Skeletal muscle cell (primary cell): ENCODE measurements at places on chromosomes 1 and 21.

- DNase-seq, result no peak
These were observed 860 bp downstream of the SDC3 start for GRCh38 chr1:30907481-30908315.

- no peak for DNase-seq
These were observed 10.6 kb downstream of the COL16A1 start for GRCh38 chr1:31693231-31693630.

DNA sequence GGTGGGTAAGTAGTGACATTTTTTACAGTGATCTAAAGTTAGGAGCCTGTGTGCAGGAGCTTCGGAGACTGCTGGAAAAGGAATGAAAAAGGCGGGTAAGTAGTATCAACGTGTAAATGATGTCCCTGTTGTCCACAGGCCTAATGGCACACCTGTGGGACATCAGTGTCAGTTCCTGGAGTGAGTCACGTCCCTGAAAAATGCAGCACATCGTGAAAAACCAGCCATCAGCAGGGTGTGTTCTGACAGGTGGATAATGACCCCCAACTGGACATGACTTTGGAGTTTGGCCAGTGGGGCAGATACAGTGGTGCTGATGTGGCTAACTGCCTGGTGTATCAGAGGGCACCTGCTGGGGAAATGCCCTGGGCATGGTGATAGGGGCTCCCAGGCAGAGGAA, 12.0 kb upstream of the PRDM15 start:
- no peak for DNase-seq

GRCh38 chr1:9253004-9253403, 18.4 kb downstream of the H6PD start:
- no peak for DNase-seq

DNA sequence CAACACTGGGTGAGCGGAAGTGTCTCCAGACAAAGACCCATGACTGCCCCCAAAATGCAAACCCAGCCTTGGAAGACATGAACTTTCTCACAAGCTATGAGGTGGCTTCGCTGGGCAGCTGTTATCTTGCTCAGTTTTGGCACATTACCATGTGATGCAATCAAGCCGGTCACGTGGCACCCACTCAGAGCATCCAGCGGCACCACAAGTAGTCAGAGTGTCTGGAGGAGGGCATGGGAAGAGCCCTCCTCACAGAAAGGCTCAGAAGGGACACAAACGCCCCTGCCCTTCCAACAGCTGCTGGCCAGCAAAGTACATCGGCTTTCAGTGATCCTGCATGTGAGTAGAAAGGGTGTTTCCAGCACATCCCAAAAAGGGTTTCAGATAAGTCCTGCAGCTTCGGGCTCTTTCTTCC, 145.5 kb upstream of the IRF2BP2 start:
- peak; percentile 71 for DNase-seq

DNA sequence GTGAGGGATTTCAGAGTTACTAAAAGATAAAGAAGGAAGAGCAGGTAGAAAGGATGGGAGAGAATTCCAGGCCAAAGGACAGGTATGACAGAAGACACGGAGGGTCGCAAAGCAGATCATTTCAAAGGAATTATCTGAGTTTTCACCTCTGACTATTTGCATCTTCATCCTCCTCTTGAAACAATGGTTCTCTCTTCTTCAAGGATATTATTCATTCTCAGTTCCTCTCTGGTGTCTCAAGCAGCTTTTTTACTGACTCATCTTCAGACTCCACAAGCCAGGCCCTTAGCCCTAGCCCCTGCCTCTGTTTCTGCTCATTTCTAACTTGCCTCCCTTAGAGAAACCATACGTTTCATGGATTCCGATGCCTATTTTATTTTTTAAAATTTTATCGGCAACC, 15.0 kb downstream of the DDX59 start:
- DNase-seq, result no peak

- DNase-seq, result no peak
These were observed 56.9 kb downstream of the TRABD2B start for GRCh38 chr1:47940326-47940725.

DNA sequence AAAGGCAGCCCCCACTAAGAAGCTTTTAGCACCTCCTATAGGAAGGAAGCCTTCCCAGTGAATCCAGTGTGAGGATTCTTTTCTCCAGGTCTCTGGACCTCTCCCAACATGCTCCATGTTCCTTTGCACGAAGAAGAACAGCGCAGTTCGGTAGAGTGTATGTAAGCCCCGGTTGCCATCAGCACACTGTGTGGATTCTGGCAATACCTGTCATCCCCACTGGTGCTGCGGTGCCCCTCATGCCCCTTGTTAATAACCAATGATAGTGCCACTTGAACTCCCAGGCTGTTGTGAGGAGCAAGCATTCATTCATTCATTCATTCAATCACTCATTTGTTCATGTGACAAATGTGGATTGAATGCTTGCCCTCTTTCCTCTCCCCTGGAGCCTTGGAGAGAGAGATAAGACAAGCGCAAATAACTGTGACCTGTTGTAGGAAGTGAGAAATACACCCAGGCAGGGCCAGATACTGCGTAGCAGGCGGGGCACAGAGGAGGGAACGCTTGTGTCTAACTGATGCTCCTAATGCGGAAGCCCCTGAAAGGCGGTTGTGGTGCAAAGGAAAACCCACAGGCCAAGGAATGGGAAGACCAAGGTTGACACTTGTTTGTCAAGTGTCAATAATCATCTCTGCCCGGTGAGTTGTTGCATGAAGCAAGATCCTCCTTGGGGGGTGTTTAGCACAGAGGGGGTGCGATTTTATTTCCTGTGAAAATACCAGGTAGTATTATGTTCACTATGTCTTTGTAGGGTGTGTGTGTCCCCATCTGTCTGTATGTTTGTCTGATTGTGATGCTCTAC, 9.8 kb downstream of the LGR6 start:
- no peak for DNase-seq

GRCh38 chr1:175665616-175666015, 77.8 kb downstream of the TNR start:
- DNase-seq, result no peak

DNA sequence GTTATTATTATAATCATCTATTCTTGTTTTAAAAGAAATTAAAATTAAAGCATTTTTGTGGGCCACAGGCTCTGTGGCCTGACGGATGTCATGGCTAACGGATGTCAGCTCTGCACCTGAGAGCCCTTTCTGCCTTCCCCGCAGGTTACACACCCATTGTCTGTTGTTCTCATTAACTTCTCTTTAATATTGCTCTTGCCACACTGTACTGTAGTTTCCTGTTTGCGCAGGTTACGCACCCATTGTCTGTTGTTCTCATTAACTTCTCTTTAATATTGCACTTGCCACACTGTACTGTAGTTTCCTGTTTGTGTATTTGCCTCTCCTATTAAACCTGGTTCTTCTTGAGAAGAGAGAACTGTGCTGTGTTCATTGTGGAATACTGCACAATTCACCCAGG, 294.4 kb upstream of the PLXNA2 start:
- no peak for DNase-seq

GRCh38 chr1:175591083-175591743, 152.2 kb downstream of the TNR start:
- no peak for DNase-seq

DNA sequence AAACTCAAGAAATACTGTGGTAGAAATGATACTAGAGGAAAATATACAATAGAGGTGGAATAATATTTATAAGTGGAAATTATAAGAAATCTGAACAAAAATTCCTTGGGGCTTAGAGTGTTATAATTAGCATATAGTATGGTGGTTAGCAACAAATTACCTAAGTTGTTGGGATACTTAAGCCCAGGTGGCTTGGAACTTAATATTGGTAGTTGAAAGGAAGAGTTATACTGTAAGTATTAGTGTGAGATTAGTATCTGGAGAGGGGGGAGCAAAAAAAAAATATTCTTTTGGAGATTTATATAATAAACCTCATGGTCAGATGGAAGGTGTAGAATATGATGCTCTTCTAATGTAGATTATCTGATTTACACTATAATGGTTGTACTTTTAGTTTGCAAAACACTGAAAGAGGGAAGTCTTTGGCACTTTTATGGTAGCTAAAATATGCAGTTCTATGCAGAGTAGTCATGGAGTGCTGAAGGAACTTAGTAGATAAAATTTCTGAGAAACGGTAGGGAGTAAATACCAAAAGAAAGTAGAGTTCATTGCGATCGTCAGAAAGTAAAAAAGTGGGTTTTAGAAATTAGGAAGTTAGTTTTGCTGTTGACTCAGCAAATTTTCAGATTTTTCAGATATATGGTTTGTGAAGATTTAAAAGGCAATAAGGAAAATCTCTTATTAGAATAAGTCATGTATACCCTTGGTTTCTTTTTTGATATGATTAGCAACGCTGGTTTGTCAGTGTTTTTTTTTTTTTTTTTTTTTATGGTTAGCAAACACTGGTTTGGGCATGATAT, 45.7 kb downstream of the MTF2 start:
- no peak for DNase-seq

DNA sequence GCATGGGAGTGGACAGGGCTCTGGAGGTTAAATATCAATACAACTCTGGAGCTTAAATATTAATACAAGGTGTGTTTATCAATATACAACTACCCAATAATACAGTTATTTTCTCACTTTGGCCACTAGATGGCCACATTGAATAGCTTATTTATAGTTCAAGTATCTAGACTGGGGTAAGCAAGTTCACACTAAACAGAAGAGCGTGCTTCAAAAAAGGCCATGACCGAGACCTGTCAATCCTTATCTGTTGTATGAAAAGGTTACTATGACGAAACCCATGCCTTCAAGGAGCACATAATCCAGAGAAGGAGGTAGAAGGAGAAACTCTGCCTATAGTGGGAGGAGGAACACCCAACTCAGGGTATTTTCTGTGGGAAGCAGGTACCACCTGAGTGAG, 29.1 kb downstream of the CHML start:
- DNase-seq, result no peak

DNA sequence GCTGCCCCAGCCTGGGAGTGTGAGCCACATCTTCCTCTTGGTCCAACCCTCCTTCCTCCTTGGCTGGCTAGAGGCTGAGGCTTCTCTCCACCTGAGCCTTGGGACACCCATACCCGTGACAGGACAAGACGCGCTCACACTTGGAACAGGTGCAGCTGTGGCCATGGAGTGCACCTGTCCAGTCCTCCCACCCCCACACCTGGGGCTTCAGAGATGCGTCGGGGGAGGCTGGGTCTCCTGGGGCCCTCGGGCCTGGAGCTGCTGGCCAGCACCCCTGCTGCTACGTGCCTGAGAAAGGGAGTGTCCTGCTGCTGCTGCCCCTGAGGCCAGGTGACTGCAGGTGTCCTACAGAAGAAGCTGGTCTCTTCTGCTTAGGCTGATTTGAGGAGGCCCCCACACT, 37.0 kb upstream of the TMEM52 start:
- DNase-seq, result no peak

- no peak for DNase-seq
These were observed 14.7 kb downstream of the CCDC30 start for GRCh38 chr1:42477775-42478174.

GRCh38 chr1:208089761-208090370, 154.3 kb downstream of the PLXNA2 start:
- DNase-seq, result no peak

DNA sequence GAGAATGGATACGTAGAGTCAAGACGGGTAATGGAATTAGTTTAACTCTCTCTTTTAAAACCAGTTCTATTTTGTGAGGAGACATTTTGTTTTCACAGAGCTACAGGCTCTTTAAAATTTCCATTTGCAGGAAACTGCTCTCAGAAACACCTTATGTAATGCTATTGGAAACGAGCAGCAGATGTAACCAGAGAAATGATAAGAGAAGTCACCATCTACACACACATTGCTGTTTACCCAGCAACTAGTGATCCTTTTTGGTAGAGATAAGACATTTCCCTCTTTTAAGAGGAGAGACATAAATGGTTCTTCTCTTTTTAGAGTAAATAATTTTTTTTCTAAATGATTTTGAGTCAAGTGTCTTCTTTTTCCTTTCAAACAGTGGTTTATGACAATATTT, 80.6 kb downstream of the KCTD3 start:
- DNase-seq, result no peak

DNA sequence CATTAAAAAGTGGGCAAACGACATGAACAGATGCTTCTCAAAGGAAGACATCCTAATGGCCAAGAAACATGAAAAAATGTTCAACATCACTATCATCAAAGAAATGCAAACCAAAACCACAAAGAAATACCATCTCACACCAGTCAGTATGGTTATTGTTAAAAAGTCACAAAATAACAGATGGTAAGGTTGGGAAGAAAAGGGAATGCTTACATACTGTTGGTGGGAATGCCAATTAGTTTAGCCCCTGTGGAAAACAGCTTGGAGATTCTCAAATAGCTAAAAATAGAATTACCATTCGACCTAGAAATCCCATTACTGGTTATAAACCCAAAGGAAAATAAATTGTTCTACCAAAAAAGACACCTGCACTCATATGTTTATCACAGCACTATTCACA, 369.4 kb downstream of the KCNH1 start:
- DNase-seq, result peak; percentile 3

DNA sequence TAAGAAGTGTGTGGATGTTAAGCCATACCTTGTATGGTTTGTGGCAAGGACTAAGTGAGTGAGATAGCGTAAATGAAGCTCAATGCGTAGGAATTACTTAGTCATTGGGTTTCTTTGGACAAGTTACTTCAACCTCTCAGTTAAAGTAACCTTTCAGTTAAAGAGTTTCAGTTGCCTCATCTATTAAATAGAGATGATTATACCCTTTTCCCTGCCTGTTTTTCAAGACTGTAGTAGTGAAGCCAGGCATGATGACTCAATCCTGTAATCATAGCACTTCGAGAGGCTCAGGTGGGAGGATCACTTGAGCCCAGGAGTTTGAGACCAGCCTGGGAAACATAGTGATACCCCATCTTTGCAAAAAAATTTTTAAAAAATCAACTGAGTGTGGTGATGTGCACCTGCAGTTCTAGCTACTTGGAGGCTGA, 6.3 kb downstream of the ZMPSTE24 start:
- no peak for DNase-seq

- no peak for DNase-seq
These were observed 108.7 kb upstream of the IGSF21 start for GRCh38 chr1:17998889-17999288.

- peak; percentile 57 for DNase-seq
These were observed 15.9 kb downstream of the SLC27A3 start for GRCh38 chr1:153790966-153791647.

DNA sequence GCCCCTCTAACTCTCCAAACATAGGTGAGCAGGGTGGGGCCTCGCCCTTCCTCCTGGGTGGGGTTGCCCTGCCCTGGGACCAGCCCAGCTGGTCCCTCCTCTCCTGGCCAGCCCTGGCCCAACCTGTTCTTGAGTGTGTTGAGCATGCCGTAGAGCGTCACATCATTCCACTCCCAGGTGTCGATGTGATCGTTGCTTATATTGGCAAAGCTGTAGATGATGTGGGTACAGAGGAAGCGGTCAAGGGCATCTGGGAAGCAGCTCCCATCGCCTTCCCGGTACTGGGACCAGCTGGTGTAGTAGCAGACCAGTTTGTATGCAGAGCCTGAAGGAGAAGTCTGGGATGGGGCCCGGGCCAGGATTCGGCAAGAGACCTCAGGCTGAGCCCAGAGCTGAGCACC, 1.4 kb downstream of the CHI3L1 start:
- DNase-seq, result no peak

- DNase-seq, result no peak
These were observed 100.4 kb downstream of the GALNT2 start for GRCh38 chr1:230167419-230167852.

GRCh38 chr1:191592039-191592438, 566.2 kb upstream of the RGS18 start:
- no peak for DNase-seq
